ENCODE measurements at places on chromosomes 5 and 9. TPM values are rescaled to one million over a fixed set of nuclear protein-coding genes. Genes with fewer than 3 reads are reported as not detected.

Gene THOC3
- 52.9 TPM for total RNA-seq

Gene IRGM
- total RNA-seq = not detected

DNA sequence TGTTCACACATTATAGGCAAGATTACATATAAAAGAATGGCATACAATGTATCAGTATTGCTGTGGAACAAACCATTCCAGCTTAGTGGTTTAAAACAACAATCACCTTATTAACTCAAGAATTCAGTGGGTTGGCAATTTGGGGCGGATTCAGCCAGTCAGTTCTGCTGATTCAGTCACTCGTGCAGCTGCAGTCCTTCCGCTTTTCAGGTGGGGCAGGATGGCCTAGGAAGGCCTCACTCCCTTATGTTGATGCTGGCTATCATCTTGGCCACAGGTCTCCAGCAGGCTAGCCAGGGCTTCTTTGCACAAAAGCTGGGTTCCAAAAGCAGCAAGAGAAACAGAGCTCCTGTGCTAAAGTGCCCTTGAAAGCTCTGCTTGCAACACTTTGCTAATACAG, 150.6 kb downstream of the MCTP1 start:
- DNase-seq = no peak

- no peak for DNase-seq
Measured at GRCh38 chr5:179233909-179234562, 111.2 kb downstream of the ADAMTS2 start.

DNA sequence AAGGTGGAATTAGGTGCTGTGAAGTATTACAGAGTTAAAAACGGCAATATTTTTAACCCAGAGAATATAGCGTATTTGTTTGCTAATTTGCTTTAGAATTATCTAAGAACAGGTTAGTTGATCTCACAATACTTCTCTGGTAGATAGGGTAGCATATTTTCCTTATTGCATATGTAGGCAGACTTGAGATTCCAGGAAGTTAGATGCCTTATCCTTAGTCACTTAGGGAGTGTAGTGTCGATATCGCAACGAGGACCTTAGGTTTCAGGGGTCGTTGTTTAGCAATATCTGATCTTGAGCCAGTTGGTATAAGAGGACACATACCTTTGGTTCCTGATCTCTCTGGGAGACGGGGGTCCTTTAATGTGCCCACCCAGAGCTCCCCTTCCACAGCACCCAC, 28.5 kb upstream of the IL6ST start:
- DNase-seq = no peak
